NCI-H774 (cell line): ENCODE measurements at places on chromosomes 7 and 10.
A peak's percentile ranks its signal among the peaks of the same experiment; 100 is the strongest.

GRCh38 chr10:64648915-64649314, 1127.7 kb downstream of the REEP3 start:
- DNase-seq, result no peak

GRCh38 chr10:21764466-21765189, 230.6 kb downstream of the MLLT10 start:
- DNase-seq, result no peak

- DNase-seq, result no peak
Observed at GRCh38 chr10:129875993-129876726, 87.9 kb downstream of the EBF3 start.

GRCh38 chr10:118028619-118029018, 18.1 kb downstream of the RAB11FIP2 start:
- DNase-seq, result no peak

DNA sequence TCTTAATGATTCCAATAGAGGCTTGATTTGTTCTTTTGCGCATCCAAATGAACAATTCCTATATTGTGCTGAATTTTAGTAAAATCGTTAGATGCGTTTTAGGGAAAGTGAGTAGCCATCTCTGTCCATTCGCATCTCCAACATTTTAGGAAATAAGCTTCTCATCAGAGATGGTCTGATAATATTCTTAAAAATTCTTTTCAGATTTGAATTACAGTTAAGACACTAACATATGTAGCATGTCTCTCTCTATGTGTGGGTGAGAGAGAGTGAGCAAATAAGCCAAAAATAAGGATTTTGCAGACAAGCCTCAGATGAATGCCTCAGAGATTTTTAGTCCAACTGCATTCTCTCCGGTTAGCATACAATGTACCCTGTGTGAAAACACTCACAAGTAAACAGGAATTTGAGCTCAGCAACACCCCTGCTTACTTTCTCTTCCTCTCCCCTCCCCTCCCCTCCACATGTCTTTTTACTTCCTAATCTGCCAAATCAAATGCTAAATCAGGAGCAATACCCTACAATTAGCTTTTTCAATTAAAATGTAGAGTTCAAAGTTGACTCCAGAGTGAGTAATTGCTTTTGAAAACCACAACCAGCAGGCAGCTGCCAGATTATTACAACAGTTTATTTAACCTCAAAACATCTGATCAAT, 354.4 kb downstream of the CRPPA start:
- DNase-seq, result no peak

GRCh38 chr10:38212460-38212859, 118.3 kb downstream of the ZNF37A start:
- no peak for DNase-seq

- DNase-seq, result peak; percentile 20
Observed at GRCh38 chr7:148503900-148504487, 86.6 kb upstream of the C7orf33 start.

- no peak for DNase-seq
Observed at GRCh38 chr10:82811621-82812020, 936.6 kb downstream of the NRG3 start.

GRCh38 chr10:132906836-132907235, 35.5 kb downstream of the CFAP46 start:
- DNase-seq, result no peak
